ENCODE measurements at places on chromosomes 6 and 20. TPM values are rescaled to one million over a fixed set of nuclear protein-coding genes. Genes with fewer than 3 reads are reported as not detected.

The SGK2 gene
- total RNA-seq = 1.7 TPM

The MPIG6B gene
- 3.4 TPM for total RNA-seq

The BLOC1S5 gene
- total RNA-seq = 11.7 TPM

The RHAG gene
- total RNA-seq = not detected

The HLA-F gene
- 717 TPM for total RNA-seq

The PACRG gene
- 1.6 TPM for total RNA-seq

The NKAPL gene
- total RNA-seq = not detected

The LGSN gene
- total RNA-seq = not detected

The RBPJL gene
- not detected for total RNA-seq

The ASXL1 gene
- total RNA-seq = 207 TPM

The KIF25 gene
- not detected for total RNA-seq

The SMOC2 gene
- total RNA-seq = not detected

The EEF1A2 gene
- 0.99 TPM for total RNA-seq

The PTPRT gene
- total RNA-seq = not detected

The PNLDC1 gene
- 1.2 TPM for total RNA-seq

The SLC2A10 gene
- total RNA-seq = not detected

The CTAGE9 gene
- not detected for total RNA-seq

The CENPQ gene
- total RNA-seq = 2.0 TPM

Measured in T-helper 17 cell (primary cell).